ENCODE measurements at places on chromosomes 6 and 20.

DNA sequence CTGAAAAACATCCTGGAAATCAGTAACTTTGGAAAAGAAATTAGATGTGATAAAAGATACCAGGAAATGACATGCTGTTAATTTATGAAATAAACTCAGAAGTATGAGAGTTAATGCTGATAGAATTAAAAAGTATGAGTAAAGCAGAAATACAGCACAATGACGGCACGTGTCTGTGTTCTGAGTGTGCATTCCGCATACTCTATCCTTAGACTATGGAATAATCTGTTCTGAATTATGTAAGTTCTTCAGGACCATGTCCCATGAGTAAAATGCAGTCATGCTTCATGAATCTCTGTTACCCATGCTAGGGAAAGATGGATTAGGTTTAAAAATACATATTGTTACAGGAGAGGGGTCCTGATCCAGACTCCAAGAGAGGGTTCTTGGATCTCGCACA, 21.7 kb downstream of the HECA start:
- no peak for DNase-seq

DNA sequence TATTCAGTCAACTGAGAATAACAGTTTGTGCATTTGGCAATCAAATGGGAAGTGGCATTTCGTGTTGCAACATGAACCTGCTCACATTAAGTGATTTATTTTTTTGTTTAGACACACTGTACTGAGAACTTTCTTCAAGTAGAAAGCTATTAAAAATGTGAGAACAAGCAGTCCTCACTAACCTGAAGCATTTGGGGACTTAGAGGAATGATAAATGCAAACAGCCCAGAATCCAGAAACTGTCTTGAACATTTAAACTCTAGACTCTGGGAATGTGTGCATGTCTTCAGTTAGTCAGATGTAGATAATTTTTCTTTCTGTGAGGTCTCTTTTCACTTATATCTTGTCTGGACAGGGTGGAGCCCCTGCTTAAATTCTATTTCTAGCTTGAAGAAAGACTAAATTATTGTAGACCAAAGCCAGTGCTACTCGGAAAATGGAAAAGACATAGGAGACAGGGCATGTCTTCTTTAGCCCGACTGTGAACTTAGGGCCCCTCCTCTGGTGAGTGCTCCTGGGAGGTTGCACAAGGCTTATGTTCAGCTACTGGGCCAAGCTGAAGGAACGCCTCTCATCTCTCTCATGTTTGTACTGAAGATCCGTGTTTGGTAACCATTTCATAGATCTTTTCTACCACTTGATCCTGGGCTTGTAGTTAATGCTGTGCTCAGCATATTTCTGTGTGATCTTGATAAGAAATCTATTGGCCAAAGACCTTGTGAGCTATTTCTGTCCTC, 70.1 kb downstream of the SLX4IP start:
- DNase-seq: no peak

DNA sequence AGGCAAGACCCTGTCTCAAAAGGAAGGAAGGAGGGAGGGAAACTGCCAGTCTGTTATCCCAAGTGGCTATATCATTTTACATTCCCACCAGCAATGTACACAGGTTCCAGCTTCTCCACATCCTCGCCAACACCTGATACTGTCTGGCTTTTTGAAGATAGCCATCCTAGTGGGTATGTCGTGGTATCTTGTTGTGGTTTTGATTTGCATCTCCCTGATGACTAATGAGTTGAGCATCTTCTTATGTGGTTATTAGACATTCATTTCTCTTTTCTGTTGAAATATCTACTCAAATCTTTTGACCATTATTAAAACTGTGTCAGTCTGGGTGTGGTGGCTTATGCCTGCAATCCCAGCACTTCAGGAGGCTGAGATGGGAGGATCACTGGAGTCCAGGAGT, 47.9 kb upstream of the ARID1B start:
- no peak for DNase-seq

DNA sequence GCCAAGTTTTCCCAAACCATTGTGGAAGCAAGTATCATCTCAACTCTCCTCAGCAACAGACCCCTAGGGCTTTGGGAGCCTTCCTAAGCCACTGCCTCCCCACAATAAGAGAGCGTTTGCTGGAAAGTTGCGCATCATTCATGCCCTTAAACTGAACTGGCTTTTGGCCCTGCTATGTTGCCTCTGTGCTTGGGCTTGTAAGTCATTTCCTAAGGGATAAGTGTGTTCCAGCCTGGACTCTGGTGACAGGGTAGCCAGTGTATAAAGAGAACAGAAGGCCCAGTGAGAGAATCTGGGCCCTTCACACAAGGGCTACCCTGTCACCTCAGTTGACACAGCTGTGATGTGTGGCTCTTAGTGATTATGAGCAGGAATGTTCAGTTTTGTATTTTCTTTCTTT, 77.8 kb downstream of the COL9A1 start:
- DNase-seq: no peak

DNA sequence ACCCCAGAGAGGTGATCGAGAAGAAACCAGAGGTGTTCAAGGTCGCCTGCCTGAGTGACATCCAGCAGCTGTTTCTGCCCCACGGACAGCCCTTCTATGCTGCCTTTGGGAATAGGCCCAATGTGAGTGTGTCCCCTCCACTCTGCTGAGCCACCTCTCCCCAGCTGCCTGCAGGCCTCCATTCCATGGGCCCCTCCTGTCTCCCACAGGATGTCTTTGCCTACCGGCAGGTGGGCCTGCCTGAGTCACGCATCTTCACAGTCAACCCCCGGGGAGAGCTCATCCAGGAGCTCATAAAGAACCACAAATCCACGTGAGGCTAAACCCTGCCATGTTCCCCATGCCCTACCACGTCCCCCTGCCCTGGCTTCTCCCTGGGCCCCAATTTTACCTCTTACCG, 8.4 kb downstream of the EMILIN3 start:
- DNase-seq: no peak

DNA sequence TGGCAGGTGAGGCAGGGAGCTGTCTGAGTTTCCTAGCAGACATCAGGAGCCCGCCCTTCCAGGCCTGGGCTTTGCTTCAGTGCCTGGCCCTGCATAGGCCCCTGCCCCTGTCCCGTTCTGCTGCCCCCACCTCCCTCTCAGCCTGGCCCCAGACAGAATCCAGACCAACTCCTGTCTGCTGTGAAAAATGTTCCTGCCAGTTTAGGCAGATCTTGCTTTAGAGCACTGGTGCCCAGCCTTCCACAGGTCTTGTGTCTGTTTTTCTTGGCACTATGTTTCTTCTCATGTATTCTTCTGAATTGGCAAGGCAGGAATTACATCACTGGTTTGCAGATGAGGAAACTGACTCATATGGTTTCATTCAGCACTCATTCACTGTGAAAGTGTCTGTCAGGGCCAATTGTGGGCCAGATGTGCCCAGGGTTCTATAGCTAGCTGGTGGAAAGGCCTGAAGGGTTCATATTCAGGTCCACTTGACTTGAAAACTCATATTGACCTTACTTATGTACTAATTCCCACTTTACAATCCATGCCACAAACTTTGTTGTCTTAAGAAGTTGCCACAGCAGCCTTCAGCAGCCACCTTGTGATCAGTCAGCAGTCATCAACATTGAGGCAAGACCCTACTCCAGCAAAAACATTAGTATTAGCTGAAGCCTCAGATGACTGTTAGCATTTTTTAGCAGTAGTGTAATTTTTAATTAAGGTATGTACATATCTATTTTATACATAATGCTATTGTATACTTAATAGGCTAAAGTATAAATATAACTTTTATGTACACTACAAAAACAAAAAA, 40.5 kb downstream of the HLA-F start:
- DNase-seq: no peak

GRCh38 chr6:146550911-146551310, 7.3 kb downstream of the RAB32 start:
- DNase-seq: no peak

- DNase-seq: no peak
These were observed 187.3 kb upstream of the FOXA2 start for GRCh38 chr20:22771706-22772105.

DNA sequence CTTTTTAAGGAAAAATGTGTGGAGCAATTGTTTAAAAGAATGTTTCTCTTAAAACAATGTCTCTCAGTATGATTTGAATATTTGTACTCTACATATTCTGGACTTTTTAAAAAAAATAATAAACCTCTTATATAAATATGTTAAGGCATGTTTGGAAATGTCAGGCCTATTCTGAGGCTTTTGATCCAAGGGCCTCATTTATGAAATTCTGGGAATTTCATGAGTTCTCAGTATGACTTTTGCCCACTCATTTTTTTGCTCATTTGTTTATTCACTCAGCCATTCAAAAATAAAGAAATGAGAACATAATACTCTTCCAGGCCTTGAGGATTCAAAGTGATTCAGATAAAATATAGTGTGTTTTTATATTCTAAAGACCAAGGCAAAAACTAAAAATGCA, 60.4 kb downstream of the DOK5 start:
- no peak for DNase-seq

- DNase-seq: no peak
These were observed 117.6 kb downstream of the TRDN start for GRCh38 chr6:123519189-123519505.

- DNase-seq: no peak
These were observed 15.6 kb upstream of the UQCC2 start for GRCh38 chr6:33727126-33727525.

DNA sequence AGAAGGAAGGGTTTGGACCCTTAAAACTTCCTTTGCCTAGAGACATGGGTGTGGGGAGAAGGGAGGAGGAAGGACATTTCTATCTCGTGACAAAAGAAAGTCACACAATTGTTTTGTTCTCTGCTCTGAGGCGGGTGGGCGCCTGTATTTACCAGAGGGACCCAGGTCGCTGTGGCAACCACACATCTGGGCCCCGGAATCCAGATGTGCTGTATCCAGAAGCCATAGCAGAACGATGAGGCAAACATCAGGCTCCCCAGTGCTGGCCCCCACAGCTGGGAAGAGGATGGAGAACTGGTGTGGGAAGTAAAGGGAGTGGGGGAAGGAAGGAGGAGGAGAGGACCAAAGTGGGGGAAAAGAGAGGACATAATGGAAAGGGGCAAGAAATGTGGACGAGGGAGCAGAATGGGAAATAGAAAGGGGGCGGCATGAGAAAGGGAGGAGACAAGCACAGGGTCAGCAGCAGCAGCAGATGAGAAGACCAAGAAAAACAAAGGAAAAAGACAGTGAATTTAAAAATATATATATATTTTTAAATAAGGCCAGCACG, 3.4 kb upstream of the TNXB start:
- DNase-seq: no peak

DNA sequence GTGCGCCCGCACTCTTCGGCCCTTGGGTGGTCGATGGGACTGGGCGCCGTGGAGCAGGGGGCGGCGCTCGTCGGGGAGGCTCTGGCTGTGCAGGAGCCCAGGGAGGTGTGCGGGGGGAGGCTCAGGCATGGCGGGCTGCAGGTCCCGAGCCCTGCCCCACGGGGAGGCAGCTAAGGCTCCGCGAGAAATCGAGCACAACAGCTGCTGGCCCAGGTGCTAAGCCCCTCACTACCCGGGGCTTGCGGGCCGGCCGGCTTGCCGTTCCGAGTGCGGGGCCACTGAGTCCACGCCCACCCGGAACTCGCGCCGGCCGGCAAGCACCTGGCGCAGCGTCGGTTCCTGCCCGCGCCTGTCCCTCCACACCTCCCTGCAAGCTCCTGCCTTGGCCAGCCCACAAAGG, 462.3 kb upstream of the JARID2 start:
- DNase-seq: no peak

GRCh38 chr20:53141201-53142050, 169.3 kb downstream of the TSHZ2 start:
- DNase-seq: no peak

GRCh38 chr6:130233330-130233729, 10.6 kb upstream of the SAMD3 start:
- no peak for DNase-seq

- DNase-seq: no peak
These were observed 119.7 kb downstream of the MAP3K4 start for GRCh38 chr6:161111261-161111660.

GRCh38 chr6:45474376-45474775, 96.6 kb upstream of the SUPT3H start:
- DNase-seq: no peak

GRCh38 chr20:60057866-60058807, 99.9 kb downstream of the CDH26 start:
- peak; percentile 29 for DNase-seq

GRCh38 chr6:41332241-41332640, 3.2 kb upstream of the NCR2 start:
- DNase-seq: no peak

- DNase-seq: no peak
These were observed 238.6 kb upstream of the PREP start for GRCh38 chr6:105641504-105641903.

All from effector memory CD8-positive, alpha-beta T cell (primary cell).